ENCODE measurements at places on chromosomes 3 and 15.

DNA sequence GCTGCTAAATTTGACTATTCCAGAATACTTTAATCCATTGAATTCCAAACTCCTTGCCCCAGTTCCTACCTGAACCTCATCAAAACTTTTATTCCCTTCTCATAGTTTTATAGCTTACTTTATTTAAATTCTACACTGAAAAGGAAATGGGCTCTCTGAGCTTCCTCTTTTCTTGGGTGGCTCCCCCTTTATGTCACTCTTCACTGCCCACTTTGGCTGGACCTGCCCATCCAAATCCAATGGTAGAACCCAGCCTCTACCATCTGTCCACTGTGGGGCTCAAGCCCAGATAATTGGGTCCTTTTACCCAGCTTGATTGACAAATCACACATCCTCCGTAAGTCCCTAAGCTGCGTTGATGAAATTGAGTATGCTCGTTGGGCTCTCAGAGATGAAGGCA, 216.5 kb downstream of the BBX start:
- DNase-seq = no peak

- DNase-seq = no peak
Observed at GRCh38 chr15:75662823-75663519, 15.3 kb downstream of the SNX33 start.

DNA sequence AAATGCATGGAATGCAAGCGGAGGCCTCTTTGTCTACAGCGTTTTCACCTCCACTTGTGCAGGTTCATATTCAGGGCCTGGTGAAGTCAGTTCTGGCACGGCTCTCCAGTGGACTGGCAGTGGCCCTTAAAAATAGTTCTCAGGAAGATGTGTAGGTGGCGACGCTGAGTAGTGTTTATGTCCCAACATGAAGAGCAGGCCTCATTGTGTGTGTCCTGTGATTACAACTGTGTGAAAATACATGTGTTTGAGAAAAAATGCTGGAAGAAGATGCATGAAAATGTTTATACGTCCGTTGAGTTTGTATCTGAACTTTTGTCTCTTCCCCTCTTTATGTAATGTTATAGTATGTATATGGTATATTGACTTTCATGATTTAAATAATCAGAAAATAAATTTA, 7.2 kb downstream of the LIPC start:
- peak; percentile 58 for DNase-seq

DNA sequence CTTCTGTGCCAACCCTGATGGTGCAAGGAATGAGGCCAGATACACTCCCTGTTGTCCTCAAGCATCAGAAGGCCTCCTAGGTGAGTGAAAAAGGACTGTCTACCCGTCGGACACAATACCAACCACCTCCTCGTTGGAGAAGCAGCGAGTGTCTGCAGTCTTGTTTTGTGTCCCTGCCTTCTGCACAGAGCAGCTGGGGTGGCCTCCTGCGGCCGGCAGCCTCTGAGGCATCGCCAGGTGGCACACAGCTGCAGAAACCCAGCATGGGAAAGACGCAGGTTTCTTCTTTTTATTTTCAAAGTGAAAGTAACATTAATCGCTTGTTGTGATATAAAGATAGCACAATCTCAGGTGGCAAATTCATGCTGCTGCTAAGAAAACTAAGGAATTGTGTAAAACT, 509.9 kb downstream of the OCA2 start:
- DNase-seq = peak; percentile 41

DNA sequence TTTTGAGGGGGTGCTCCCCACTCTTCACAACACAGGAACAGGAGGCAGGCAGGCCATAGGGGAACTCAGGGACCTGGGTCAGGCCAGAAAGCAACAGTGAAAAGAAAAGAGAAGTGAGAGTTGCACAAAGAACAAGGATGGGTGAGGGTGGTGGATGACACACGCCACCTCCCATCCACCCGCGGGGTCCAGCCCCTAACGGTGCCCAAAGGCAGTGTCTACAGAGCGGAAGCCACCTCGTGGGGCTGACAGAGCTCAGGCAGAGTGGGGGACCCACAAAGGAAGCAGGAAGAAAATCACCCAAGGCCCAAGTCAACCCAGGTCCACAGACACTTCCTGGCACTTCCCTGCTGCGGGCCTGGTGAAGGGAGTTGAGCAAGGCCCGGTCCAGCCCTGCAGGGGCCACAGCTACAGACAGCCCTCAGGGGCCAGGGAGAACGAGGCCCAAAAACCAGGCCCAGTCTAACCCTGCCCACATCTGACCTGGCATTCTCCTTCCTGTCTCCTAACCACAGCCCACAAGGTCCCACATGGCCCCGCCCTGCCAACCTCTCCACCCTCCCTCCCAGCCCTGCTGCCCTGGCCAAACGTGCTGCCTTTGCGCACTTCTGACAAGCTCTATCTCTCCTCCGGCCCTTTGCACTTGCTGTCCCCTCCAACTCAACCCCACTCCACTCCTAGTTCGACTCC, 5.9 kb downstream of the NUP210 start:
- no peak for DNase-seq

DNA sequence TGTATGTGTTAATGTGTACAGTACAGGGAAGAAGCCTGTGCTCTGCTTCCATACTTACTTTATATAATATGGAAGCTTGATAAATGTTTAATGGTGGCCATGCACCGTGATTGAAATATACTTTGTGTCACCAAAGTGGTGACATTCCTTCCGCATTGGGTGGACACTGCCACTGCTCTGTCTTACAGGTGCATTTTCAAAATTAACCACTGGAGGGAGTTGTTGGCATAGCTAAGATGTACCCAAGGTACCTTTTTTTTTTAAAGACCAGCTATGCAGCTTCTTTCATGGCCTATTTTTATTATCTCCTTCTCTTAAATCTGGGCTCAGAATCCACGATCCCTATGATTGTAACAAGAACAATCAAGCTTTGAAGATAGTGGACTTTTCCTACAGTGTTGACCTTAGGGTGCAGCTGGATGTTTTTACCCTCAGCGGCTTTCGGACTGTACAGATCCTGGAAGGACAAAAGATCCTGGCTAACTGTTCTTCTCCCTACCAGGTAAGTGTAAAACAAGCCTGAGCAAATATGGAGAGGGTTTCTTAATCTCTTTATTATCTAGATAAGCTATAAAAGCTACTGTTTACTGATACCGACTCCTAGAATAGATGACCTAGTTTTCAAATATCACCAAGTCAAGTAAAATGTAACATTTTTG, 21.6 kb upstream of the PAK6 start:
- DNase-seq = peak; percentile 50

DNA sequence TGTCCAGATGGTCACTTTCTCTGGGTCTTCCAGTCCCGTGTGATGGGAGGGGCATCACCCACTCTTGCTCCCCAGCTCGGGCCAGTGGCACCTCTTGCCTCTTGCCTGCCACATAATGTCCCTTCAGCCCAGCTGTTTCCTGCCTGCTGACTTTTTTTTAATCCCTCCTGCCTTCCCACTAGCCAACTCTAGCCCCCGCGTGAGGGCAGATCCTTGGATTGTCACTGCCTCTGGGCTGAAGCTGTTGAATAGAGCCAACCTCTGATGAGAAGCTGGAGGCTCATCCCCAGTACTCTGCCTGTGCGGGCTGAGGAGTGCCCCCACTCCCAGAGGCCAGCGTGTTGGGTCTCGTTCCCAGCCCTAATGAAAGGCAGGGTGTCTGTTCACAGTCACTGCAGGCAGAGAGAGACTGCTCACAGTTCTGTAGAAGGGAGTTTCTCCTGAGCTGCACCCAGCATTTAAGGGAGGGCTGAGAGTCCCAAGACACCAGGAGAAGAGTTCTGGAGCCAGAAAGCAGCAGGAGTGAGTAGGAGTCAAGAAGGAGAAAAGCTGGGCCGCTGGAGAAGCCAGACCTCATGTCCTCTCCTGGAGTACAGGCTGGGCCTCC, 30.1 kb upstream of the TIMP4 start:
- no peak for DNase-seq

- DNase-seq = no peak
Observed at GRCh38 chr15:65434201-65434600, 11.5 kb upstream of the IGDCC4 start.

DNA sequence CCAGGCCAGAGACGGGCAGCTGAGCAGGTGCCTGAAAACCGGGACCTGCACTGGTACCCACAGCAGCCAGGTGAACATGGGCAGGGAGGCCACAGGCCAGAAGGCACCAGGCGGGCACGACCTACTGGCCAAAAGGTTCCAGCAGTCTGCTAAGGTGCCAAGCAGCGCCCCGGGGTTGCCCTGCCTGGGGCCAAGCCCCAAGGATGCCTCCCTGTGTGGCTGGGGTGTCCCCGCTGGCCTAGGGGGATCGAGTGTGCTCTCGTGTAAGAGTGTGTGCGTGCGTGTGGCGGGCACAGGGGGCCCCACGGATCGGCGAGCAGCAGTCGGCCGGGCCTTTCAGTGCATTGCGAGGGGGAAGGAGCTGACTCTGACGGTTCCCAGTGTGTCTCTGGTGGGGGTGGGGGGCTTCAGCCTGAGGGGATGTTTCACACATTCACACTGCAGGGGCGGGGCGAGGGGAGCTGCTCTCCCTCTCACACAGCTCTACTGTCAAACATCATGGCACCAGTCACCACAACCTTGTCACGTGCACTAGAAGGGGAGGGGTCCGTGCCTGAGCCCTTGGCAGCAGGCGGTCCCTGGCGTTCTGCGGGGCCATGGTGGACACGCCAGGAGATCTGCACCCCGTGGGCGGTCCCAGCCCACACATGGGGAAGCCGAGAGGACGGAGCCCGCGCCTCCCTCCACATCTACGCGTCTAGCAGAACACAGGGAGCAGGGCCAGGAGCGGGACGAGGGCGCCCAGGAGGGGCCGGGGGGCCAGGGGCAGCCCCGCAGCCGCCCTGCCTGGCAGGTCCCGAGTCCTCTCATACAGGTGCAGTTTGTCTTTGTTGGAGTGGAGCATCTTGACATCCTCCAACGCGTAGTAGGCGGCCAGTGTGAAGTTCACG, 44.5 kb downstream of the RGMA start:
- no peak for DNase-seq

- no peak for DNase-seq
Observed at GRCh38 chr15:68749793-68750192, 70.9 kb downstream of the ANP32A start.

DNA sequence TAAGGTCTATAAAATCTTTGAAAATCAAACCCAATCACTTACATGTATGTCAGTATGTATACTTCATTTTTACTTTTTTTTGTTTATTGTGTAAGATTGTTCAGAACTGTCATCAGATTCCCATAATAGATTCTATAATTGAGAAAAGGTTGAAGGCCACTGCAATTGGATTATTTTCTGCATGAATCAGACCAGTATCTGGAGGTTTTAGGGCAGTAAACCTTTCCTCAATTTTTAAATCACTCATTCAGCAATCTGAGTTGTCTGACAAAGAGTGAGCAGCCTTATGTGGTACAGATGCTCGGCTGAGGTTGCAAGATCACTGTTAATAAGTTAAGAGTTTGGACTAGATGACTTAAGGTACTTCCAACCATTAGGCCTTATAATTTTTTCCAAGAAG, 96.0 kb downstream of the TP63 start:
- DNase-seq = no peak

GRCh38 chr15:28892789-28893610, 7.2 kb downstream of the APBA2 start:
- peak; percentile 49 for DNase-seq

DNA sequence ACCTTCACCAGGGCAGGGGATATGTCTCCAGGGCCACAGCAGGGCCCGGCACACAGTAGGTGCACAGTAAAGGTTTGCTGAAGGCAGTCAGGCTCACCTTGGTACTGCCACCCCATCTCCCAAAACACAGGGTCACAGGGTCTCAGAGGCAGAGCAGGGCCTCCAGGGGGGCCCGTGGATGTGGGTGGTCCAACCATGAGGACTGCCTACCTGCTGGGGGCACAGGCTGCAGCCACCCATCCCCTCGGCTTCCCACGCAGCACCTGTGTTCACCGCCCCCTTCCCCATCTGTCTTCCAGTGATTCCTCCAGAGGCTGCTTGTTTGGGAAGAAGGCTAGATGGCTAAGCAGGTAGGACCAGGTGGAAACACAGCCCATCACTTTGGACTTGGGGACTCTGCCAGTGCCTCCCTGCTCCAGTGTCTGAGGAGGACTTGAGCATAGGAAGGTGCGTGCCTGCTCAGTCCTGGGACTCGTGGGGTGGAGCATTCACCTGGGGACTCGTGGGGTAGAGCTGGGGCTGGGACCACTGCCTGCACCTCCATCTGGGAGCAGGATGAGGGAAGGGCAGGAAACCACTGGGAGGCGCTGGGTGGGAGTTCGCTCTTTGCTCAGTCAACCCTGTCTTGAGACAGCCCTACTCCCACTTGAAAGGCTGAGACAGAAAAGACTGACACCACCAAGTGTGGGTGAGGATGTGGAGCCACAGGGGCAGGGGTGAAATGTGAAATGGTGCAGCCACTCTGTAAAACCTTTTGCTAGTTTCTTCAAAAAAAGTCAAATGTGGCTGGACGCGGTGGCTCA, 18.8 kb upstream of the PLXND1 start:
- DNase-seq = no peak

GRCh38 chr3:82044930-82045705, 283.7 kb upstream of the GBE1 start:
- peak; percentile 67 for DNase-seq

DNA sequence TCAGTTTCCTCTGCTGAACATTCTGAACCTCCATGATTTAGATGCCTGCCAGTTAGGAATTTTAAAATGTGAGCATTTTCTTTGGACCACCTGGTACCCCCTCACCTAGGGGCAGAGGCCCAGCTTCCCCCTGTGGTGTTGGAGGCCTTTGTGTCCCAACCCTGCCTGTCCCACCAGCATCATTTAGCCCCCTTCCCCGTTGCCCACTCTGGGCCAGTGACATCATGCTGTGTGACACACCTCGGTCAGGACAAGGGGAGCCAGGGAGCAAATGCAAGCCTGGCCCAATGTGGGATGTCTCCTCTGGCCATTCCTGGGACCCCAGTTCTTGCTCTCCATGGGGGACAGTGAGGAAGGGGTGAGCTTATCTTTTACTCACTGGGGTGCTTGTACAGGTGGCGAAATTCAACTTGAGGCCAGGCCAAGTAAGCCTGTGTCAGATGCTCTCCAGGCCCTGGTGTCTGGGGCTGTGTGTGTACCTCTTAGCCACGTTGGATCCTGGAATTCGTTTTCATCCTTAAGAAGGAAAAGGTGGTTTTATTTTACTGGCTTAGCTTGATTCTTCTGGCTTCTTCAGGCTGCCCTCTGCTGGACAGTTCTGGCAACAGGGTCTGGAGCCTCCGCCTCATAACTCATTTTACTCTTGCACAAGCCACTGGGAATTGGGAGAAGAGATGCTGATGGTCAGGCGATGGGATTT, 49.7 kb upstream of the MYZAP start:
- peak; percentile 26 for DNase-seq

DNA sequence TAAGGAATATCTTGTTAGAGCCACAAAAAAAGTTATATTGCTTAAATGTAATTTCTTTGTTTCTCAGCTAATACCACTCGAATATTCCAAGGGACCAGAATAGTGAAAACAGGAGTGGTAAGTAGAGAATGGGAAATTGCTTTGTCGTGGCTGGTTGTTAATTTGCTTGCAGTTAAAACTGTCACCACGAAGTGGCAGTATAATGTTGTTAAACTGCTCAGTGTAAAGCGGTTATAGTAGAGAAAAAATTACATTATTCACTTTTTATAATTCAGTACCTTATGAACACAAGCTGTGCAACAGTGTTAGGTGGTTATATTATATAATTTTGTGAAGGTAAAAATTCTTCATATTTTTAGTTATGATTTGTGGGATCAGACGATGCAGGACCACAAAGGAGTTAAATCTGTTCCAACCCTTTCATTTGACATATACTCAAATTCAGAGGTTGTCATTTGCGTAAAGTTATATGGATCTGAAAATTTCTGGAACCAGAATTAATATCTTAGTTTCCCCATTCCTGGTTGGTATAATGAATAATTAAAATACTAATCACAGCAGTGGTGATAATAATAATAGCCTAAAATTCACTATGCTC, 171.8 kb downstream of the FEZF2 start:
- DNase-seq = peak; percentile 14

- DNase-seq = no peak
Observed at GRCh38 chr3:133591271-133591742, 17.8 kb downstream of the CDV3 start.

All from NCI-H1092 treated with DMSO at 0.1 percent for 48 hours (cell line).